ENCODE measurements at places on chromosomes 2 and 18.
A peak's percentile ranks its signal among the peaks of the same experiment; 100 is the strongest.

DNA sequence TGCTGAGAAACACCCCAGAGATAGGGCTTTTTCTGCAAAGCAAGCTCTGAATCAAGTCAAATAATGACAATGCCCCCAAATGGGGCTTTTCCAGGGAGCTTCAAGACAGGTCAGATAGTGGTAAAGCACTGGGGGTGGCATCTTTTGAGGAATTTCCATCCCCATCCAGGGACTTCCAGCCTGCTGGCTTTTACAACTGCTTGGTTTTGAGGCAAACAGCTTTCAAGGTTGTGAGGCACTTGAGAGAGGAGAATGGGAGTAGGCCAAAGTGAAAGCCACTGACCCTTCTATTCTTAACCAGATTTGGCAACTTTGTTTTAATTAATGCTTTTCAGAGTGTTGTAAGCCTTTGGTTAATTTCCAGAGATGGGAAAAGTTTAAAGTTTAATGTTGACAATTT lies 762.0 kb upstream of the POU3F3 start:
- DNase-seq: no peak

DNA sequence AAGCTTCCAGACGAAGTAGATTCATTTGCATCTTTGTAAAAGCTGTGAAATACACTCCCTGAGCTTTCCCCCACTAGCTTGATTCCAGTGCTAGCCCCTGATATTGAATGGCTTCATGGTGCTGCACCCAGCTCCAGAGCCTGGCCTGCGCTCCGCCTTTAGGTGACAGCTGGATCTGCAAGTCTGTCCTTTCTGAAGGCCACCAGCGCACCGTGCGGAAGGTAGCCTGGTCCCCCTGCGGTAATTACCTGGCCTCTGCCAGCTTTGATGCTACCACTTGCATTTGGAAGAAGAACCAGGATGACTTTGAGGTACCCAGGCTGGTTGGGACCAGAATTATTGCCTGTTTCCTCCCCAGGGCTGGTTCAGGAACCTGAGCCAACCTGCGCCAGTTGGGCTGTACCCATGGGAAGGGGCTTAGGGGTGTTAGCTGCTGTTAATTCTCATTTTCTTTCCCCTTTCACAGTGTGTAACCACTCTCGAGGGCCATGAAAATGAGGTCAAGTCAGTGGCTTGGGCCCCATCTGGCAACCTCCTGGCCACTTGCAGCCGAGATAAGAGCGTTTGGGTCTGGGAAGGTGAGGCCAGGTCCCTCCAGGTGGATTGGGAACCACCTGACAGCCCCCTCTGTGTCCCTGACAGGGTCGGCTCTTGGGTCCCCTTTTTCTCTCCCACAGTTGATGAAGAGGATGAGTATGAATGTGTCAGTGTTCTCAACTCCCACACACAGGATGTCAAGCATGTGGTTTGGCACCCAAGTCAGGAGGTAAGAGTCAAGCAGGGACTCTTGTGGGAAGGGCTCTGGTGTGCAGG lies 1.3 kb downstream of the CIAO1 start:
- DNase-seq: peak; percentile 50

DNA sequence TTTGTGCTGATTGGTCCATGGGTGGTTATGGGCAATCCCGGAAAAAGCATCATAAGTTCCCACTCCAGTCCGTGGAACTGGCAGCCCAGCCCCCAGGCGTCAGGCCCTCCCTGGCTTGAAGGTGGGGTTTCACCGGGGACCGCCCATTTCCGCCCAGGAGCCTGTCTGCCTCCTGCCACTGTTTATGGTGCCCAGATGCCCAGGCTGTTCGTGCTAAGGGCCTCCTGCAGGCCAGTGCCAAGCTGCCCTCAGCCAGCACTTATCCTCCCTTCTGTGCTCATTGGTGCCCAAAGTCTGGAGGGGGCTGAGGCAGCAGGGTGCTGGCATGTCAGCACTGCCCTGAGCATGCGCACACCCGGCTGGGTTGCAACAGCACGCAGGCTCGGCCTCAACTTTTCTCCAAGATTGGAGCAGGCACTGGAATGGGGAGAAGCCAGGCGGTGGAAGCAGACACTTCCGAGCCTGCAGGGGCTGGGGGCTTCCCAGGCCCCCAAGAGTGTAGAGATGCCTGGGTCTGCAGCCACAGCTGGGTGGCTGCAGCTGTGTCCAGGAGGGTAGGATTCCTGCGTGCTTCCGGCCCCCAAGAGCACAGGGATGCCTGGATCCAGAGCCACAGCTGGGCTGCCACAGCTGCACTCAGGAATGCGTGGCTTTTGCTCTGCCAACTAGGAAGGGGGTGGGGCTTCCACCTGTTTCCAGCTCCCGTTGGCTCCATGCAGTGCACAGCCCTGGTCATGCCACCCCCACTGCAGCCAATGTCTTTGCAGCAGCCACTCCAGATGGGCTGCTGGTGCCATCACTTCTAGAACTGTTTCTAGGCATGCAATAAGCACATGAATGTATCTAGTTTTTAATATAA lies 74.0 kb downstream of the AGPS start:
- no peak for DNase-seq

- no peak for DNase-seq
These were observed 31.3 kb upstream of the LRATD1 start for GRCh38 chr2:14601156-14601770.

DNA sequence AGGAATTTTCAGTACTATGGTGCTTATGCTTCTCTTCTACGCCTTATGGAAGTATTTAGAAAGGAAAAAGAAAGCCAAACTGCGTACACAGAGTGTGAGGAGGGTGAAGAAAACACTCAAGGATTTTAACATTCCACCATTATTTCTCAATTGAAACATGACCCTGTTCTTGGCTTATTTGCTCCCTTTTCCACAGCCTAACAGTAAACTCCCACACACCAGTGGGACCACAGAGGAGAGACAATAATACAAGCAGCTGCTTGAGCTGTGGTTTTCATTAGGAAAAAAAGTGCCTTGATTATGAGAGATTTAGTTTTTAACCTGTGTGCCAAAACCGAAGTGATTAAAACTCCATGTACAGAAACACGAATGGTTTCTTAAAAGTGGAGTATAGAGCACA lies 134.3 kb downstream of the MEP1B start:
- no peak for DNase-seq

DNA sequence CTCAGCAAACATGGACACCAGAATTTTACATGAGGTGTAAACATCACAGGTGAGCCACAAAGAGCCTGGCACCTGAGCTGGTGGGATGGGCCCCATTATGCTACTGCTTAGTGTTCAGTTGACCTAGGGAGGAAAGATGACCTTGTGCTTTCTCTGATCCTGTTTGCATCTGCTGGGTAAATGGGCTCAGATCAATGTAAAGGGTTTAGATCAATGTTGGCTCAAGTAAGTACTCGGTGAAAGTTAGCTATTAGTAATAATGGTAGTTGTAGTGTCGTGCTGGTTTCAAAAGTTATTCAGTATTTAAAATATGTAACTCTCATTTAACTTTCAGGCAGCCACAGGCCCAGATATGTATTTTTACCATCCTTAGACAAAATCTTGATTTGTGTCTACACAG lies 19.8 kb downstream of the ABHD3 start:
- no peak for DNase-seq

GRCh38 chr2:173288561-173288960 lies 66.1 kb upstream of the CDCA7 start:
- DNase-seq: no peak

DNA sequence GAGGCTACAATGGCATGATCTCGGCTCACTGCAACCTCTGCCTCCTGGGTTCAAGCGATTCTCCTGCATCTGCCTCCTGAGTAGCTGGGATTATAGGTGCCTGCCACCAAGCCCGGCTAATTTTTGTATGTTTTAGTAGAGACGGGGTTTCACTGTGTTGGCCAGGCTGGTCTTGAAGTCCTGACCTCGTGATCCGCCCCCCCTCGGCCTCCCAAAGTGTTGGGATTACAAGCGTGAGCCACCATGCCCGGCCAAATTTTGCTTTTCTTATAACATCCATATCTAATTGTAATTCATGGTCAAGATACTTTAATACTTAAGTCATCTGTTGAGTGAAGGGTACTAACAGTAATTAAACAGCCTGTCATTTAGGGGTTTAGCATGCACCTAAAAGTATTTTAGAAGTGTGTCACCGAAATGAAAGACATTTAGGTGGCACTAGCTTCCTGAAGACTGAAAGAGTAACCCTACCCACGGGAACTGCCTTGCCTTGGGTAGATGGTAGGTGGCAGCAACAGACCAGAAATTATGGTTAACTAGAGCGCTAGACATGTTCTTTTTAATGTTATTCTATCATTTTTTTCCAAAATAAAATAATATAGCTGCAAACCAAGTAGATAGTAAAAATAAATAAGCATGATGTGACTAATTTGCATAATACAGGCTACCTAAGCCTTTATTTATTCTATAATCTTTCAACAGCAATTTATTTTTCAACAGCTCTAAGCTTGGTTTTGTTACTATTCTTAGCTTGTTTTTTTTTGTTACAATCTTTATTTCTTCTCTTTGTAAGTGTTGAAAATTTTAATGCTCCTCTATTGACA lies 8.6 kb upstream of the ACYP2 start:
- peak; percentile 69 for DNase-seq

GRCh38 chr2:51782921-51783765 lies 751.2 kb upstream of the NRXN1 start:
- no peak for DNase-seq

GRCh38 chr2:205858881-205859441 lies 176.7 kb downstream of the NRP2 start:
- DNase-seq: no peak

GRCh38 chr18:59923539-59924196 lies 23.9 kb downstream of the PMAIP1 start:
- DNase-seq: no peak

- no peak for DNase-seq
These were observed 23.0 kb downstream of the LYPD6 start for GRCh38 chr2:149353421-149353820.

DNA sequence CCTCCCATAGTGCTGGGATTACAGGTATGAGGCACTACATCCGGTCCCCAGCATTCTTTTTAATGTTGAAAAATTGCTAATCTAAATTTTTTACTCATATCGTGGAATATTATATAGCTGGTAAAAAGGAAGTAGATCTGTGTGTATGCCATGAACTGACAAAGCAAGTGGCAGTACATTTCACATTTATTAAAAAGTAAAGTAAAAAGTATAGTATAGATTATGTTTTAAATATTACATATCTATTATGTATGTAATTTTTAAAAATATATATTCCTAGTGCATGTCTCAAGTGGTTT lies 25.1 kb downstream of the PLEKHB2 start:
- no peak for DNase-seq

GRCh38 chr2:24586955-24587354 lies 95.9 kb downstream of the NCOA1 start:
- peak; percentile 21 for DNase-seq

GRCh38 chr2:28338046-28338817 lies 54.4 kb upstream of the FOSL2 start:
- no peak for DNase-seq

GRCh38 chr18:55830544-55830943 lies 242.6 kb upstream of the TCF4 start:
- DNase-seq: no peak

DNA sequence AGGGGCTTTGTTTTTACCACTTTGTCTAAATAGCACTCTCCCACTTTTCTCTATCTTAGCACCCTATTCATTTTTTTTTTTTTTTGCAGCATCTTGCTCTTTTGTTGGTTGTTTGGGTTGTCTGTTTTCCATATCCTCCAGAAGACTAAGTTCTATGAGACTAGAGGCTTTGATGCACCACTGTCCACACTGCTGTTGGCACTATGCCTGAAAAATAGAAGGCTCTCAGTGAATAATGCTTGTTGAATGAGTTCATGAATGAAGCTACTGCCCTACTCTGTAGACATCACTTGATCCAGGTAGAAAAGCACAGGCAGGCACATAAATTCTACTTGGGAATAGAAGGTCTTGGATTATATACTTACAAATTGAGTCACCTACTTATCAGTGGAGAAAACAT lies 7.3 kb downstream of the IL1A start:
- no peak for DNase-seq

DNA sequence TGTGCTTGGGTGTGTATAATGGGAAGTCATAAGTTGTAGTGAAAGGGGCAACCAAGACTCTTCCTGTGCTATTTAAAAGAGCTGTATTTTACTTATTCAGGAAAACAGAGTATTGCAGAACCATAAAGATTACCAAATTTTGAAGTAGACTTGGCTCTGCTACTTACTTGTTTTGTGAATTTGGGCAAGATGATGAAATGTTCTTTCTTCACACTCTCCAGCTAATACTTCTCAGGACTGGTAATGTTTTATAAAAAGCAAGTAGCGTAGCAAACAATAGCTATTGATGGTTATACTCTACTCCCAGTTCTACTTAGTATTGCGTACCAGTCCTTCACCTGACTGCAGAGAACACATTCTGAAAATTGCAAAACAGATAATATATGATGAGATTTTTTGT lies 374.1 kb downstream of the ARHGAP15 start:
- DNase-seq: no peak

DNA sequence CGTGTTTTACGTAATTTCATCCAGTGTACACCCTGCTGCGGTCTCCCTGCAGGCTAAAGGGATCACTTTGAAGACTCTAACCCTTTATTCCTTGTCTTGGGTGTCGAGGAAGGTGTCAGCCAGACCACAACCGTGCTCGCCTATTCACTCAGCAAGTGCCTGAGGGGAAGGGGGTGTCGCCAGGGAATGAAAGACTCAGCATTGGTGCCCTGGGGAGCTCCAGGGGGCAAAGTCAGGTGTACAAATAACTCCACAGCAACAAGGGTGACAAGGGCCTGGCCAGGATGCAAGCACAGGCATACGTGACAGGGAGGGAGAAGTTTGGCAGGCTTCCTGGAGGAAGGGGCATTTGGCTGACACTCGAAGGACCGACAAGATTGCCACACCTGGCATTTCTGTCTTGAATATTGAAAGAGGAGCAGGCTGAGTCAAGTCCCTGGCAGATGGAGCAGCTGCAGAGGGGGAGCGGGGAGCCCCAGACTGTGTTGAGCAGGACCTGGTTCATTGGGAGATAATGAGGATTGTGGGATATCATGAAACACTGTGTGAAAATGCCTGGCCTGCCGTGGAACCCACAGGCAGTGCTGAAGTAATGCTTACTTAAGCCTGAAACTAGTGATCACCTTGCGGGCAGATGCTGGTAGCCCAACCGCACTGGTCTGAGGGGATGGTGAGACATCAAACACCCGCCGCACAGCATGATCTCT lies 93.9 kb downstream of the RHOB start:
- DNase-seq: no peak

DNA sequence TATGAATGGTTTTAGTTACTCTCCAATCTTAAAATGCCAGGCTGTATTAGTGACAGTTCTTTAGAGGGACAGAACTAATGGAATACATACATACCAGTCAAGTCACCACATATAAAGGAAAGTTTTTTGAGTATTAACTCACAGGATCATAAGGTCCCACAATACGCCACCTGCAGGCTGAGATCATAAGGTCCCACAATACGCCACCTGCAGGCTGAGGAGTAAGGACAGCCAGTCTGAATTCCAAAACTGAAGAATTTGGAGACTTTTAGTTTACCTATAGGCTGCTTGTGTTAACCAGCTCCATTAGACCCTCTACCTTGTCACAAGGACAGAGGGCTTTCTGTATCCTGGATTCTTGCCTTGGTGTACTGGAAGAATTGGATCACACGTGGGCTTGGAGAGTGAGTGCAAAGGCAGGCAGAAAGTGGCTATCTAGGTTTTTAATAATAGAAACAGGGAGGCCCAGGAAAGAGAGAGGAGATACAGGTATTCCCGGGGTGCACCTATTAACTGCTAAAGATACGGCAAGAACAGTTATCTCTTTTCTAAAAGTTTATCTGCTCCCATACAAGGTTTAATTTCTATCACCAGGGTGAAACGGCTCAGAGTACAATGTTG lies 234.9 kb upstream of the CYRIA start:
- no peak for DNase-seq
